Sciatic nerve (tissue), 2 donors: ENCODE measurements at places on chromosomes 2 and 18. TPM values are rescaled to one million over a fixed set of nuclear protein-coding genes. Genes with fewer than 3 reads are reported as not detected.

- DNase-seq = no peak
Measured at GRCh38 chr2:222903234-222904220, 42.7 kb downstream of the ACSL3 start.

GRCh38 chr2:186559370-186559769 lies 30.5 kb upstream of the ITGAV start:
- DNase-seq = no peak

DNA sequence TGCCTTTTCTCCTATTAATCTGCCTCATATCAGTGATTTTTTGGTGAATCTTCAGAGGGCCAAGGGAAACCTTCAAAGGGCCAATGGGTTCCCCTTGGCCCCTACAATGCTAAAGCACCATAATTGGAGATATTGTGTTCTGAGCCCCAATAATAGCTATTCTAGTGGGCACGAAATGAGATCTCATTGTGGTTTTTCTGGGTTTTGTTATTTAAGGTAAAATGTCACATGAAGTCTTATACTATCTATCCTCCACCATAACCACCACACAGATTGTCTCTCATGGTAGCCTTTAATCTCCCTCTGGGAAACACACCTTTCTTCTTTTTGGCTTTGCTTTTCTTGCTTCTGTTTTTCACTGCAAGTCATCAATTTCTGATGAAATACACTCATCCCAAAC lies 152.8 kb downstream of the B3GNT2 start:
- no peak for DNase-seq

- no peak for DNase-seq
Measured at GRCh38 chr2:216012133-216012829, 1.1 kb downstream of the MREG start.

DNA sequence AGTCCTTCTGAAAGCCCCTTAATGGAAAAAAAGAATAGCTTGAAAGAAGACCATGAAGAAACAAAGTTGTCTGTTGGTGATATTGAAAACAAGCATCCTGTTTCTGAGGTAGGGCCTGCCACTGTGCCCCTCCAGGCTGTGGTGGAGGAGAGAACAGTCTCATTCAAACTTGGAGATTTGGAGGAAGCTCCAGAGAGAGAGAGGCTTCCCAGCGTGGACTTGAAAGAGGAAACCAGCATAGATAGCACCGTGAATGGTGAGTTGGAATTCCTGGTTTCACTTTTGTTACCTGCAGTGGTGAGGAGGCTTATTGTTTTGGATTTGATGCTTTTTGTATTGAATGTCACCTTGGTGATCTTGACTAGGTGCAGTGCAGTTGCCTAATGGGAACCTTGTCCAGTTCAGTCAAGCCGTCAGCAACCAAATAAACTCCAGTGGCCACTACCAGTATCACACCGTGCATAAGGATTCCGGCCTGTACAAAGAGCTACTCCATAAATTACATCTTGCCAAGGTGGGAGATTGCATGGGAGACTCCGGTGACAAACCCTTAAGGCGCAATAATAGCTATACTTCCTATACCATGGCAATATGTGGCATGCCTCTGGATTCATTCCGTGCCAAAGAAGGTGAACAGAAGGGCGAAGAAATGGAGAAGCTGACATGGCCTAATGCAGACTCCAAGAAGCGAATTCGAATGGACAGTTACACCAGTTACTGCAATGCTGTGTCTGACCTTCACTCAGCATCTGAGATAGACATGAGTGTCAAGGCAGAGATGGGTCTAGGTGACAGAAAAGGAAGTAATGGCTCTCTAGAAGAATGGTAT lies 13.3 kb downstream of the SLC20A1 start:
- no peak for DNase-seq

GRCh38 chr2:28868611-28869010 lies 1.5 kb downstream of the TRMT61B start:
- DNase-seq = no peak

The SERPINB4 gene
- not detected for total RNA-seq
